ENCODE measurements at places on chromosomes 13 and 19. TPM values are rescaled to one million over a fixed set of nuclear protein-coding genes. Genes with fewer than 3 reads are reported as not detected.

TMEM255B gene
- total RNA-seq, result 0.09 TPM

F10 gene
- total RNA-seq, result not detected

IL11 gene
- total RNA-seq, result not detected

DAND5 gene
- not detected for total RNA-seq

KCNC3 gene
- 0.74 TPM for total RNA-seq

KIR3DL1 gene
- not detected for total RNA-seq

CGB7 gene
- 4.1 TPM for total RNA-seq

UQCR11 gene
- 97.2 TPM for total RNA-seq

CEACAM8 gene
- not detected for total RNA-seq

DNA sequence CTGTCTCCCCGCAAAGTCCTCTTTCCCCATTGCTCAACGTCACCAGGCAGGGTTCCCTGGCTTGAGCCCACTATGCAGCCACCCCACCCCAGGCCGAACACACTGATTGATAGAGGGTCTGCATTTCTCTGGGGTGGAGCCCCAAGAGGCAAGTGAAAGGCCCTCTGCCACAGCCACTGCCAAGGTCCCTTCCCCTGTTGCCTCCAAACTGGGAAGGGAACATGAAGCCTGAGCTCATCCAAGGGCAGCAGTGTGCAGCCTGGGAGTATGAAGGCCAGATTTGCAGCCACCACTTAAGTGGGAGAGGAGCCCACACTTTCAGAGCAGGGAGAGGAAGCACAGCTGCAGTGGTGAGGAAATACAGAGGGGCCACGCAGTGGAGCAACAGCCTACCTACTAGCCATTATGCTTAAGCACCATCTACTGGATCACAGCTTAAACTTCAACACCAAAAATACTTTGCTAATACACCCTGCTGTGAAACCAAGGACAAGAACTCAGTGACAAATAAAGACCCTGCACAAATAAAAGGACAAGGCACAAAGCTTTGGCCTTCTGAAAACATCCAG lies 48.6 kb downstream of the UBL3 start:
- no peak for DNase-seq

DNA sequence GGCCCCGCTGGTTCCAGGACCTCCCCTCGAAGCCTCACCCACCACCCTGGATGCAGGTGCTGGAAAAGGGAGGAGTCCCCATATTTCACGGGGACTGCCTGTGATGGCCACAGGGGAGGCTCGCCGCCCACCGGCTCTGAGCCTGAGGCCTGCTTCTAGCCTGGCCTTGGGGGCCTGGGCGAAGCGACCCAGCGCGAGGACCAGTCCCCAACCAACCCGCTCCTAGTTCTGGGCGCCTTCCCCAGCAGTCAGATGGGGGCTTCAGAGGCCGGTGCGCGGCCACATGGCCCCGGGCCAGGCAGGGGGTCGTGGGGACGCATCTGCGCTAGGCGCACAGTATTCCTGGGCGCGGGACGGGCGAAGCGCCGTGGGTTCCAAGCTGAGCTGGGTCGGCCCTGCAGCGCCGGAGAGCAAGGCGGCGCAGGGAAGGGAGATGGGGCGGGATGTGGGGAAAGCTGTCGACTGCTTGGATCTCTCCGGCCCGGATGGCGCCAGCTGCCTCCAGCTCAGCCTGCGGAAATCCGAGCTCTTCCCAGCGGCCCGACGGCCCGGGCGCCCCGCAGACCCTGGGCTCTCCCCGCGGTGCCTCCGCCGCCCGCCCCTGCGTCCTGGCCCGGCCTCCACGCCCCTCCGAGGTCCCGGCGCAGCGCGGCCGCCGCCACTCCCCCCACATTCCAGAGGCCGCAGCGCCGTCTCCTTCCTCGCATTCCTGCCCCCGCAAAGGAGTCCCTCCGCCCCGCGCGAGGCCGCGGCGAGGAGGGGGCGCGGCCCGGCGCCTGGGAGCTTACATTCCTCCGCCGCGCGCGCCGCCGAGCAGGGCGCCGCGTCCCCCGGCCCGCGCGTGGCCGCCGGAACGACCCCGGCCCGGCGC lies at the start of gene WTIP:
Gene WTIP (plus strand): TSS at position 788 of the 871 bp plus-strand sequence. CDS start 217 bp downstream, outside the sequence.
- peak; percentile 78 for DNase-seq

DNA sequence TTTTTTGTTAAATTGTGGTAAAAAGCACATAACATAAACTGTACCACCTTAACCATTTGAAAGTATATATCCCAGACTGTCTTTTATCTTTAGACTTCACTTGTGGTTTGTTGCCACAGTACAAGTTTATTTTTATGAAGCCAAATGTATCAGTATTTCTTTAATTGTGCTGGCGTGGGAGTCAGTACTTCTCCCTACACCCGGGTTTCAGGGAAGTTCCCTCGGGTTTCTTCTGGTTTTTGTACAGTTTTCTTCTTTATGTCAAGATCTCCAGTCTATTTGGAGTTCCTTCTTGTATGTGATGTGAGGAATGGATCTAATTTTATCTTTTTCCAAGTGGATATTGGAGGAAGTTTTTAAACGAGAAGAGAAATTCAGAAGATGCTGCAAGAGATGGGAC lies 20.5 kb downstream of the CCDC8 start:
- no peak for DNase-seq

- DNase-seq, result no peak
These were observed 73.4 kb downstream of the SPACA7 start for GRCh38 chr13:112449545-112449930.

- no peak for DNase-seq
These were observed 2.3 kb upstream of the FBN3 start for GRCh38 chr19:8151767-8152035.

- no peak for DNase-seq
These were observed 125.5 kb downstream of the TBC1D4 start for GRCh38 chr13:75356421-75356820.

DNA sequence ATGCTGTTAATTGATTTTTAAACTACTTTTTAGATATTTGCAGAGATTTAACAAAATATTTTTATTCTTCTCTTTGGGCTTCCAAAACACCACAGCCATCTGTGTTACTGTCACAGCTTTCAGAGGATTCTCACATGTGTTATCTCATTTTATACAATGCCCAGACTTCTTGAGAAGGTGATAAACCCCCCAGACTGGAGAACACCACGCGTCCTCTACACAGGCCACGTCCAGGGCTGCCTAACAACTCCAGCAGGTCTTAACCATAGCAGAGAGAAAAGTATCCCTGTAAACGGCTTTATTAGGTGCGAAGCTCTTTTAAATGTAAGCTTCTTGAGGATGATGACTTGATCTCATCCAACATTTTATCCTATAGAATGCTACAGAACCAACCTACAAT lies 2.0 kb downstream of the GPR183 start:
- no peak for DNase-seq

- DNase-seq, result no peak
These were observed 77.9 kb downstream of the ZNF536 start for GRCh38 chr19:30450100-30450499.

DNA sequence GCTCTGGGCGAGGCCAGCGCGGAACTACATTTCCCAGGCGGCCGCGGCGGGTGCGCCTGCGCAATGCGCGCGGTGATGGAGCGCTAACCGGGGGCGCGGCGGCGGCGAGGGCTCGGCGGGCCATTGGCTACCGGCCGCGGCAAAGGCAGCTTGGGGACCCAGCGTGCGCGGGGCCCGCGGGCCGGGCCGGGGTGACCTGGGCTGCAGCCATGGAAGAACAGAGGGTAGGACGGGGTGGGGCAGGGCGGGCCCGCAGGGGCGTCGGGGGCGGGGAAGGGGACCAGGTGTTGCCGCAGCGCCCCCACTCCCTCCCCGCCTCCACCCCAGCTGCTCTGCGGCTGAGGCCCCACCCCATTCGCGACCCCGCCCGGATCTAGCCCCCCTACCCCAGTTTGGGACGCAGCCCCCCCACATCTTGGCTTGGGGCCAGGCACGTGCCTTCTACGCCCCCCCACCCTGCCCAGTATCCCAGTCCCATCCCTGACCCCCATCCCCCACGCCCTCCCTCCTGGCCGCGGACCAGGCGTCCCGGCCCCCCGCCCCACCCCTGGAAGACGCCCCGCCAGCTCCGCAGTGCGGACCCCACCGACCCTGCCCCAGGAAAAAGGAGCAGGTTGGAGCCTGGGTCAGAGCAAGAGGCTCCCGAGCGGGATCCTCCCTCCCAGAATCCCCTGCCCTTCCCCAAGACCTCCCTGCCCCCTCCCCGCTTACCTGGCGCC lies at the start of gene FSD1:
Gene FSD1 (plus strand): TSS at position 61 of the 719 bp plus-strand sequence. CDS start 149 bp downstream, at position 210.
- DNase-seq, result peak; percentile 33

- no peak for DNase-seq
These were observed 583.9 kb upstream of the MIR17HG start for GRCh38 chr13:90763476-90764150.

DNA sequence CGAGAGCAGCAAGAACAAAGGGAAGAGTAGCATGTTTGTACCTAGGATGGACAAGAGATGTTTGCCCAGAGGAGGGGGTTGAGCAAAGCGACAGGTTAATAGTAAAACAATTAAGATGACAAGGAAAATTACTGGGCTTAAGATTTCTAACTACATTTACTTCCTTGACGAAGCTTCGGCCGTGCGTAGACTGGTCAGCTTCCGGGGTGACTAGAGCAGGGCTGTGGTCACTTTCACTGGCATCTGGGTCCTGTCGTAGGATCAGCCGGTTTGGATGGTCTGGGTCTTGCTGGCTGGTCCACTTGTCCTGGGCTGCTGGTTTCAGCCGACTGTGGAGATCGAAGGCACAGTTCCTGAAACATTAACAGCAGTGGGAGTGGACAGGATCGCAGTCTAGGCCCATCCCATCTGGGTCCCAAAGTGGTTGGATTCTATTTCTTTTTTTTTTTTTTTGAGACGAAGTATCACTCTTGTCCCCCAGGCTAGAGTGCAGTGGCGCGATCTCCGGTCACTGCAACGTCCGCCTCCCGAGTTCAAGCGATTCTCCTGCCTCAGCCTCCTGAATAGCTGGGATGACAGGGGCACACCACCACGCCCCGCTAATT lies 5.0 kb upstream of the BSG start:
- no peak for DNase-seq
